WERI-Rb-1 (cell line): ENCODE measurements at places on chromosomes 6 and 20.
A peak's percentile ranks its signal among the peaks of the same experiment; 100 is the strongest.

DNA sequence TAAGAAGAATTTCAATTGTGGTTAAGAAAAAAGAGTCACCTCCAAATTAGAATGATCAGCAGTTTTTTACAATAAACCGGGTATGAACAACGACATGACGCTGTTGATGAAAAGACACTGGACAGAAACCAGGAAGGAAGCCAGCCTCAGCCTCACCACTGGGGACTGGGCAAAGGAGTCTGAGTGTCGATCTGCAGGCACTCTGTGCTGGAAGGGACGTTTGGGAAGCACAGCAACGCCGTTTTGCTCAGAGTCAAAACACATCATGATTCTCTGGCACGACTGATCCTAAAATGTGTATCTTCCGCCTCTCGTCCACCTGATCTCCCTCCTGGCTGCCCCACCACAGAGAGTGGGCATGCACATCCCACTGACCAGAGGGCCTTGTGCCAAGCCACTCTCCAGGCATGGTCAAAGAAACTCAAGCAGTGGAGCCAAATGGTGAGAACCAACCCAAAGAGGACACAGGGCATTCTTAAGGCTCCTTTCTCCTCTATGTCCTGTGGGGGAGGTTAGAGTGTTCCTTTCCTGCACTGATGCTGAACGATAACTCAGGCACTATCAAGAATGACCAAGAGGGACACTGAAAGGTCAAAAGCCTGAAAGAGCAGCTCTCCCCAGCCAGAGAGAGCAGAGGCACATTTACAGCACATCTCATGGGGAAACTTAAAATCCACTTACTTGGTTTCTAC lies 68.8 kb downstream of the AGPAT4 start:
- DNase-seq = no peak

DNA sequence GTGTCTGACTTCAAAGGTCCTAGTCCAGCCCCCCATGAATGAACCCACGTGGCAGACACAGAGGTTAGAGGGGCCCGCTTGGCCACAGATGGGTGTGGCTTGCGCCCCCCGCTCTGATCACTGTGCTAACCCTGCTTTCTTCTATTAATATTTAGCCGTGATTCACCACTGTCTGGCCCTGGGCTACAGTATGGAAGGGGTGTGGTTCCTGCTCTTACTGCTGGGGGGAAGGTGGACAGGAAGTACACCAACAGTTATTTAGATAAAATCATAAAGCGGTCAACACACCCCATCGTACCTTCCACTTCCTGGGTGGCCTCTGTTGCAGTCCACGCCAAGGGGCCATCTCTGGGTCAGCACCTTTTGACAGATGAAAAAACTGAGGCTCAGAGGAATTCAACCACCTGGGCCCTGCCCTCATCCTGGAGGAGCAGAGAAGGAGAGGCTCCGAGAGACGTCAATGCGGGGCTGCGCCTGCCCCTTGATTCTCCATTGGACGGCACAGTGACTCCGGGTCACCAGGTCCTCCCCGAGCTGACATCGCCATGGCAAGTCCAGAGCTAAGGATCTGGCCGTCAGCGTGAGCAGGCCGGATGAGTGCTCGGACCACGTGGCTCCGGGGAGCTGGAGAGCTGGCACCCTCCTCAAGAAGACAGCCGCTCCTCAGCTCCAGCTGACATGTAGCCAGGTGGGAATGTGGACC lies 206.3 kb downstream of the PREX1 start:
- no peak for DNase-seq

GRCh38 chr6:161830866-161831616 lies 557.2 kb upstream of the AGPAT4 start:
- no peak for DNase-seq

DNA sequence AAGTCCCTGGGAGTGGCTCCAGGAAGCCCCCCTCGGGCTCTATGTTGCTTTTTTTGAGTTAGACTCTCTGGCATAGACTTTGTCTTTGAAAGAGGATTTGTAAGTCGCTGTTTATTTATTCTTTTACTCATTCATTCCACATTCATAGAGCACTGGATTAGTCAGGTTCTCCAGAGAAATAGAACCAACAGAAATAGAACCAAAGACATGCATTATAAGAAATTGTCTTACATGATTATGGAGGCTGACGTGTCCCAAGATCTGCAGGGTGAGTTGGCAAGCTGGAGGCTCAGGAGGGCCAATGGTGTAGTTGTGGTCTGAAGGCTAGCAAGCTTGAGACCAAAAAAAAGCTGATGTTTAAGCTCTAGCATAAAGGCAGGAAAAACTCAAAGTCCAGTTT lies 98.3 kb upstream of the CHD6 start:
- no peak for DNase-seq

DNA sequence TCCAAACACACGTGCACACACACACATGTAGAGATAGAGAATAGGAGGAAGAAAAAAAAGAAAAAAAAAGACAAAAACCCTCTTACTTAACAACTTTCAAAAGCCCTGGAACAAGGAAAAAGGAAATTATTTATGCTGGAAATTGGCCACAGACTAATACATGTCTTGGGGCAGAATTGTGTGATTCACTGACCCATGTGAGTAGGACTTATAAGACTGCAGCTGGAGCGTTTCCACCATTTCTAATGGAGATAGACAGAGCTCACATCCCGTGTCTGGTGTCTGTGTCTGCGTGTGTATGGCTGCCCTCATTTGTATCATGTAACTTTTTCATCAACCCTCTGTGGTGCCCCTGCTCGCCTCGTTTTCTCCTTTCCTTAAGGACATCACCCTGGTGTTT lies 99.8 kb upstream of the PDE10A start:
- DNase-seq = no peak

GRCh38 chr6:157265635-157266034 lies 57.7 kb downstream of the TMEM242 start:
- DNase-seq = no peak

GRCh38 chr6:42532038-42532669 lies 31.7 kb upstream of the UBR2 start:
- peak; percentile 63 for DNase-seq

DNA sequence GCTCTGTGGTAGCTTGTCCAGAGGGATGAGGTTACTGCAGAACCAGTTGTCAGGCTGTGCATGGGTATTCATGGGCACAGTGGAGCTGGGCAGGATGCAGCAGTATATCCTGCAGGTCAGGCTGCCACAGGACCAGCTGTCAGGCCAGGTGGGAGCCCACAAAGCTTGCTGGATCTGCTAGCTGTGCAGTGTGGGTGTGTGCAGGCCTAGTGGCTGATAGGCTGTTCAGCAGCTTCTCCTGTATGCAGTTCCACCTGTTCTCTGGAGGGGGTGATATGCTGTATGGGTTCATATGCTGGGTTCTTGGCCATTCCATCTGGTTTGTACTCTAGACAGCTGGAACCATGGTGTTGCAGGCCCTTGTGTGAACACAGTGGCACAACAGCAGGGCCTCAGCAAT lies 40.6 kb upstream of the TPD52L1 start:
- DNase-seq = no peak

DNA sequence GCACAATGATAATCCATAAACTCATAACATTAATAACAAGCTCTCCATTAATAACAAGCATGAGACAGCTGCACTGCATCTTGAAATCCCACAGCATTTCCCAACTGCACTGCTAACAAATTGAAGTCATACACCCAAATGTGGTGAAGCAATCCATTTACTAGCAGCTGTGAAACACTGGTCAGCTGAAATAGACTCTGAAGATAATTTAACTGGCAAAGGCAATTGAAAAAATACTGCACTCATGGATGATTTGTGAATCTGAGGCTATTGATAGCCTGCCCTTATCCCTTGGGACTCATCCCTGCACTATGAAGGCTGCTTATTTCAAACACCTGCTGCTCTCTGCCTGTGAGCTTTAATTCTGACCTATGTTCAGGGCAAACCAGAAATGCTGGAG lies 49.1 kb upstream of the PLCB1 start:
- peak; percentile 10 for DNase-seq

DNA sequence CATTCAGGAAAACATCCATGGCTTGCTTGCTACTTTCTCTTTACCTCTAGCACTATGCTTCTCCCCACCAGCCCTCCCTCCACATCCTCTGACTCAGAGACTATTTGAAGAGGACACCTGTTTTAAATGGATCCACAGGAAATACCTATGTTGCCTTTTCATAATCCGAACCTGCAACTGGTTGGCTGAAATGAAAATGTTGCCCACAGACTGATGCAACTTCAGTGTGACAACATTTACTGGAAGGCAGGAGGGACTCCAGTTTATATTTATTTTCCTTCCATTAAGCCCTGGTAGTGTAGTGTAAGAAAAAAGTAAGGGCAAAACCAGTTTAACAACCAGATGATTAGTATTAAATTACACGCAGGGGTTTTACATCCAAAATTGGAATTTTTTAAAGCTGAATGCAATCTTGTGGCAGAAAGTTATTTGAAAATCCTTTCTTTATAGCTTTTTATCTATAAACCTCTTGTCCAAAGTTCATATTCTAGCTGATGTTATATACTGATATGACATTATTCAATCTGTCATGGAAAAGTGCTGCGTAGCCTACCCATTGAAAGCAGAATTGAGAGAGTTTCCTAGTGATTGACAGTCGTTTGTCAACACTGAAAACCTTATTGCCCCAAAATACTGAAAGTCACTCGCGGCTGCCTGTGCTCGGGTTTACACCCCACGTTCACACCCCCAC lies 881 bp upstream of the AIG1 start:
- DNase-seq = no peak

DNA sequence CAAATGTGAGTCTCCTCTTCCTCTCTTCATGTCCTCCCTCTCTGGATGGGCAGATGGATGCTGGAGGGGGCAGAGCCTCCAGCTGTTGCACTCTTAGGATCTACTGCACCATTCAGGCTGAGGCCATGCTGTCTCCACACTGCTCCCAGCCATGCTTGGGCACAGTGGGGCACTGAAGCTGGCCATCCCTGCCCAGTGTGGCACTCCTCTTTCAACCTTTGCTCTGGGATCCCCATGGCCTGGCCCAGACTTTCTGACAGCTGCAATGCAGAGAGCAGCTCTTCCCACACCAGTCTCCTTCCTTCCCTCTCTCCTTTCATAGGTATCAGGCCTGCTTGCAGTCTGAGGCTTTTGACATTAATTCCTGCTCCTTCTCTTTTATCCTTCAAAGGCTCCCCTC lies 9.3 kb downstream of the KCNK17 start:
- no peak for DNase-seq

- DNase-seq = no peak
These were observed 20.2 kb downstream of the FBXL4 start for GRCh38 chr6:98927534-98927933.

- DNase-seq = peak; percentile 81
These were observed 34.5 kb downstream of the HLA-A start for GRCh38 chr6:29976588-29977424.

GRCh38 chr6:154096316-154096715 lies 57.3 kb downstream of the OPRM1 start:
- no peak for DNase-seq

GRCh38 chr6:147301070-147301469 lies 96.9 kb downstream of the STXBP5 start:
- DNase-seq = no peak

GRCh38 chr6:160883999-160884398 lies 107.6 kb upstream of the MAP3K4 start:
- DNase-seq = no peak

DNA sequence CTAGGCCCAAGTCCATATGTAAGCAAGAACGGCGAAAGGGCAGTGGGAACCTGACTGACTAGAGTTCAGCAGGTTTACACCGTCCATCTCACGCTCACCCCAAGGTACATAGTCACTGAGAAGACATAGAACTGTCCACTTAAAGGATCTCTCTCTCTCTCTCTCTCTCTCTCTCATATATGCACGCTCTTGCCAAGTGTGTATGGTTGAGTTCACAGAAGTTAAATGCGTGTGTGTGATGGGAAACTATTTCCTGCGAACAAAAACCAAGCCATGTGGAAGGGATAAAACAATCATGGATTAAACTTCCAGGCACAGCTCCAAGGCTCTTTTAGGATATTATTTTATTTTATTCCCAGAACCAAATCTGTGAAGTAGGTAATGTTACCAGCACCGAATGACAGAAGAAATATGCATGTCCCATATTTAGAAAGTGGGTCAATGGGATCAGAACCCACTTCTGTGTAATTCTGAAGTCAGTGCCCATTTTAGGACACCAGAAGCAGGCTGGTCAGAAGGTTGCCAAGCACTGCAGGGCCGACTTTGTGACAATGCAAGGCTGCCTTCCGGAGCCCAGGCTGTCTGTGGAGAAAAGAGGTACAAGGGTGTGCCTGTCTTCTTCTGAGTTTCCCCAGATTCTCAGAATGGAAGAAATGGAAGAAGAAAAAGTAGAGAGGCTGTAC lies 49.2 kb upstream of the MAP7 start:
- no peak for DNase-seq

DNA sequence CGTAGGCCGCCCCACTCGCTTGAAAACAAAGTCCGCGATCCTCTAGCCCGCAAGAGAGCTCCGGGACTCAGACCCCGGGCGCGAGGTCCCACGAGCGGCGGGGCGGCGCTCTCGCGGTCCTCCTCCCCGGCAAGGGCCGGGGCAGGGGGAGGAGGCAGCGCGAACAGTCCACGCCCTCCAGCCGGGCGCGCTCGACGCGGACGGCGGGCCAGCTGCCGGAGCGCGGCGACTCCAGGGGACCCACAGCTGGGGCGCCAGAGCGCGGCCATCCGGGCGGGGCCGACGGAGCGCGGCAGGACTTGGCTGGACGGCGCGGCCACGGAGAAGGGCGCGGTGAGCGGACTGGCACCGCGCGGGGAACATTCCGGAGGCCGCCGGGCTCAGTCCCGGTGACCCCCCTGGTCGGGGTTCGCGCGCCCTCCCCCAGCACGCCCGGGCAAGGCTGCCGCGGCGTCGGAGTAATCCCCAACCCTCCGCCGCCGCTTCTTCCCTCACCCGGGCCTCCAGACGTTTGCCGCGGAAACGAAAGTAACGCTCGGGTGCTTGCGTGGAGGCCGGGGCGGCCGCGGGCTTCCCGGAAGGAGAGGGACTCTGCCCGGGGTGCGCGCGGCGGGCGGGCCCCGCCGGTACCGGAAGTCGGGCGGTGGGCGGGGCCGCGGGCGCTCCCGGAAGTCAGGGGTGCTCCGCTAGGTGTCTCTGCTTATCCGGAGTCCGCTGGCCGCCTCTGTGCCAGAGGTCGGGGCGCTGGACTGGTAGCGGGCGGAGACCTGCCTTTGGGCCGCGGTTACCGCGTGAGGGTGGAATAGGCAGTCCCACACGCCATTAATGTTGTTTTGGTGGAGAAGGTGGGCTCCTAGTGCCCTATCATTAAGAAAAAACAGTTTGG lies at the start of gene RIPK1:
TSS of gene RIPK1 (plus strand) at position 166 of the 886 bp plus-strand sequence. CDS start 8,330 bp downstream, outside the sequence.
- peak; percentile 98 for DNase-seq

- DNase-seq = no peak
These were observed 19.9 kb downstream of the ACSS1 start for GRCh38 chr20:25038103-25038410.

- peak; percentile 63 for DNase-seq
These were observed 1.0 kb upstream of the CDSN start for GRCh38 chr6:31121131-31121790.
